Activated CD4-positive, CD25-positive, alpha-beta regulatory T cell (primary cell): ENCODE measurements at places on chromosomes 7 and 10.

GRCh38 chr10:21401196-21401595, 124.3 kb downstream of the SKIDA1 start:
- no peak for DNase-seq

DNA sequence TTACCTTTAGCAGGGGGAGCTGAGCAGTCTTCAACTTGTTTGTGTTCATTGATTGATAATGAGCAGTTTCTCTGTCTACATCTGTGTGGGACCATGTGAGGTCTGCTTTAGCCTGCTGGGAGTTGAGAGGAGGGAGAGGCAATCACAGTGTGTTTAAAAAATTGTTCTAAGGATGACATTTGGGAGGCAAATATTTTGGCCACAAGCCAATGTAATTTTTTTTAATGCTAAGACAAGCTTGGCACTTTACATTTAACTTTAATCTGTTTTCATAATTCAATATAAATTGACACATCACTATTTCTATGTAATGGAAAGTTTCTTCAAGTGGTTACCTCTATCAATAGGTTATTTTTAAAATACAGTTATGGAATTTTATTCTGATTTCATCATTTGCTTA, 55.9 kb upstream of the SEMA3A start:
- DNase-seq = no peak

DNA sequence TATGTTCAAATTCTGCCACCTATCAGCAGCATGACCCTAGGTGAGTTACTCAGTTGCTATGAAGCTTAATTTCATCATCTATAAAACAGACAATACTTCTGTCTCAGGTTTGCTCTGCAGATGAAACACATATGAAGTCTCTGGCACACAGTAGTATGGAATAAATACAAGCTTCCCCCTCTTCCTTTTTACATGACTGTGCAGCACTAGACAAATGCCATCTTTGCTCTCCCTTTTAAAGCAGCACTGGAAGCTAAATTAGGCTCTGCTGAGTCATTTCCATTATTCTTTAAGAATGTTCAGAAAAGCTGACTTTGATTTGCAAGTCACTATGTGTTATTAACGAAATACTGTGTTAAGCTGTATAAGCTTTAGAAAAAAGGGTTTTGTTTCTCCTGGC, 40.7 kb upstream of the ANAPC16 start:
- no peak for DNase-seq

GRCh38 chr7:42024537-42024936, 212.5 kb downstream of the GLI3 start:
- no peak for DNase-seq

GRCh38 chr10:125521721-125522680, 161.0 kb downstream of the TEX36 start:
- DNase-seq = no peak

DNA sequence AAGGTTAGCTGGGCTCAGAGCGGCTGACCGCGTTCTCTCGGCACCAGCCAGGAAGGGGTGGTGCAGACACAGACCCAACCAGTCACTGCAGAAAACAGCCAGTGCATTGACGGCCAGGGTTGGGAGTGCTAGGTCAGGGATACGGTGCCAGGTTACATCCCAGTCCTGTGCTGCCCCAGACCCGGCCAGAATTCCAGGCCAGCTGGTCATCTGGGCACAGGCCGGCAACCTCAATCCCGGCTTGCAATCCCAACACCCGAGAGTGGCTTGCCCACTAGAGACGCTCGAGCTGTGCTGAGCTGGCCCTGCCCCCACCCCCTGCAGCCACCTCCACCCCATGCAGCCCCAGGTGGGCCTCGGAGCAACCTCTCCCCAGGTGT, 3.8 kb downstream of the PRAP1 start:
- no peak for DNase-seq

- no peak for DNase-seq
Measured at GRCh38 chr10:5094265-5095205, at the start of gene AKR1C3. Gene AKR1C3, plus strand, starts transcription at chr10:5094414. Its CDS starts 31 bp downstream, at chr10:5094445.

GRCh38 chr7:100965045-100965722, 4.2 kb upstream of the MUC12 start:
- DNase-seq = no peak

DNA sequence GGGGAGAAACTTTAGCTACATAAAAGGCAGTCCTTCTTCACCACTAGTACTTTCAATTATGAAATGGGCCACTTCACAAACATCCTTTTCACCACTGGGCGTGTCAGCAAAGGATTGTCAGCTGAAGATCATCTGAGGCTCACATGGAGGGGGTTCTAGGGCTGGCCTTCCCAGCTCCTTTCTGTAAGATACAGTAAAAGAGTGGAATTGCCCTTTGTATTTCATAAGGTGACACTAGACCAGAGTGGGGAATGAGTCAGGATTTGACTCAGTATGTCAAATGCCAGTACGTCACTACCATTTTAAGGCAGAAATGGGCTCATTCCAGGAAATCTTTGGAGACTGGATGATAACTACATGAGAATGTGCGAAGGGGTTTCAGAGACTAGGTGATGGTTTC, 21.2 kb upstream of the BLOC1S2 start:
- DNase-seq = no peak

DNA sequence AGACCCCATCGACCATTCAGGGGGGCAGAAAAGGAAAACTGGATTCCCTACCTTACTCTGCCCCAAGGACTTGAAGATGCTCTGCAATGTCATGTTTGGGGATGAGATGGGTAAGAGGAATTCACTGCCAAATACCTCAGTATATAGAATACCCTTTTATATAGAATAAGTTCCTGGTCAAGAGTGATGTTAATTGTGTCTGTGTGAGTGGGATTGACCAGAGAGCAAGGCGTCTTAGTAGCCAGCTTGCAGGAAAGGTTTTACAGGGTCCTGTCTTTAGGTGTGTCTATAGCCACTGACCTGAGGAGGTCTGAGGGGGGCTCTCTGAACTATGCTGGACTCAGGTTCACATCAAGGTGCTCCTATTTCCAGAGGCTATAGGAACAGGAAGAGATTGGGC, 1.4 kb downstream of the IFIT3 start:
- no peak for DNase-seq

DNA sequence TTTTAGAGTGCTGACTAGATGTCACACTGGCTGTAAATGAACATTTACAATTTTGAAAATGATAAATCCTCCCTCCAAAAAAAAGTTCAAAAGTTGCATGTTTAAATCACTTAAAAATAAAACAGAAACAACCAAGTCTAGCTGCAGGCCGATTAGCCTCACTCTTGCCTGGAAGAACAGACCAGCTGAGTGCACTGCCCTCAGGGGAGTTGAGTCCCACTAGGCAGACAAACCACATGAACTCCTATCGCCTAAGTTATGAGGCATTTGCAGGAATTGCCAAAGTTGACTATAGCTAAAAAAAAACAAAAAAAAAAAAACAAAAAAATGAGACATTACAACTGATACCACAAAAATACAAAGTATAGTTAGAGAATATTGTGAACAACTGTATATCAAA, 510.0 kb downstream of the ANKRD7 start:
- DNase-seq = no peak

GRCh38 chr7:112238852-112239610, 32.5 kb downstream of the ZNF277 start:
- DNase-seq = no peak

DNA sequence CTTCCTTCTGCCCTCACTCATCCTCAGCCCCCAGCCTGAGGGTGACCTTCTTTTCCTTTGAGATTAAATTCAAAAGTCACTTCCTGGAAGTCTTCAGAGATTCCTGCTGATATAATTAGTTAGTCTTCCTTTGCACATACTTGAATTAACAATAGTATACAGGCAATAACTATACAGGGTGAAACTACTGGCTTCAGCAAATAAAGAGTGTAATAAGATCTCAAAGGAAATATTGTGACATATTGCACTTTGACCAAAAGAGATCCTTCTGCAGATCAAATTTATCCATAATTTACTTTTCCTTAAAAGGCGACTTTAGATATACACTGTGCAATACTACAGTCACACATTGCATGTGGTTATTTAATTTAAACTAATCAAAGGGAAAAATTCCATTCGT, 123.8 kb downstream of the SEMA3A start:
- DNase-seq = no peak

- DNase-seq = no peak
Measured at GRCh38 chr7:73995821-73996511, 32.0 kb upstream of the ELN start.

- no peak for DNase-seq
Measured at GRCh38 chr7:147984265-147984664, 606.3 kb upstream of the C7orf33 start.

DNA sequence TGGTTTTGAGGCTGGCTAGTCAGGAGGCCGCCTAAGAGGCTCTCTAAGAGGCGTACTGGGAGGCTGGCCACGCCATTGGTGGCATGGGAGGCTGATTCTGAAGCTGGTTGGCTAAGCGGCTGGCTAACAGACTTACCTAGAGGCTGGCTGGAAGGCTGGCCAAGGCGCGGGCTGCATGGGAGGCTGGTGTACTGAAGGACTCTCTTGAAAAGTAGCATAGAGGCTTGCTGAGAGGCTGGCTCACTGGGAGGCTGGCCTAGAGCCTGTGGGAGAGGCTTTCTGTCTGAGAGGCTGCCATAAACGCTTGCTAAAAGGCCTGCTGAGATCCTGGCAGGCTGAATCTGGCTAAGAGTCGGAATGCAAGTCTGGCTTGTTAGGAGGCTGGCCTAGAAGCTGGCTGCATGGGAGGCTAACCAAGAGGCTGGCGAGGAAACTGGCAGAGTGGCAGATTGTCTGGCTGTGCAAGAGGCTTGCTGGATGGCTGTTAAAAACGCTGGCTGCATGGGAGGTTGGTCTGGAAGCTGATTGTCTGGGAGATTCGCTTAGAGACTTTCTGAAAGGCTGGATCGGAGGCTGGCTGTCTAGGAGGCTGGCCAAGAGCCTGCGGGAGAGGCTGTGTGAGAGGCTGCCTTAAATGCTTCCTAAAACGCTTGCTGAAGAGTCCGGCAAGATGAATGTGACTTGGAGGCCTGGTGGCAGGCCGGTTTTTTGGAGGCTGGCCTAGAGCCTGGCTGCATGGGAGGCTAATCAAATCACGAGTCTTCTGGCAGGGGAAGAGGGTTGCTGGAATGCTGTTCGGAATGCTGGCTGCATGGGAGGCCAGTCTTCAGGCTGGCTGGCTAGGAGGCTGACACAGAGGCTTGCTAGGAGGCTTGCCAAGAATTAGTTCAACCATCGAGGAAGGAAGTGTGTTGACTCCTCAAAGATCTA, 134.2 kb downstream of the OR13A1 start:
- no peak for DNase-seq

DNA sequence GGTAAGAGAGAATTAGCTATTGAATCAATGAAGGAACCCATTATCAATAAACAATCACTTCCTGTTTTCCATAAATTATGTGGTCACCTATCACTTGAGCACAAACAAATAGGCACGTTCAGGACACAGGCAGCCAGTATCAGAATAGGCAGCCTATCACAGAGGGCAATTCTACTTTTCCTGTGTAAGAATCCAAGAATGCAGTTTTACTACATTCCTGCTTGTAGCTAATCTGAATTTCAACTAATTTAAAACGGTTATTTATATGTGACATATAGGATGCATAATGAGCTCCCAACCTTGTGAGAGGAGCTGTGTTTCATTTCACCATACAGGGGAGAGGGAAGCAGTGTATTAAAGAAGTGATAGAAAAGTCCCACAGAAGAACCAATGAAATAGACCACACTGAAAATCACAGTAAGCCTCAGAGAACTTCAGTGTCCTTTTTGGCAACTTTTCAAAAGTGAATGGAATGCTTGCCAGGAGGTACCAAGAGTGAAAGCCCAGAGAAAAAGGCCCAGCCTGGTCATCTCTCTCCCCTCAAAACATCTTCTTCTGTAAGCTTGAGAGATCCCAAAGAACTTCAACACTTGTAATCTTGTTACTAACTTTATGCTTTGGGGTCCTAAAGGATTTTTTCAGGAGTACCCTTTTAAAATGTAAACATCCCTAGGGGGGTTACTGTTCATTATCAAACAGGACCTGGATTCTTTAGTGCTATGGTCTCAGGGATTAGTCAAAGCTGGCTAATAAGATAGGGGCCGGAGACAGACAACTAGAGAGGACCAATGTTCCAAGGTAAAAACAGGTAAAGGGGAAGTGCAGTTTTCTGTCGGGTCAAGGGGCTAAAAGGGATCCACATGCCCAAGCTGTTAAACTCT, 1.3 kb downstream of the IMMP2L start:
- no peak for DNase-seq

- no peak for DNase-seq
Measured at GRCh38 chr10:75531571-75532031, 100.2 kb downstream of the LRMDA start.

- DNase-seq = no peak
Measured at GRCh38 chr10:91312382-91312733, 91.9 kb downstream of the PCGF5 start.

GRCh38 chr10:114208351-114208750, 29.2 kb downstream of the TDRD1 start:
- DNase-seq = no peak

DNA sequence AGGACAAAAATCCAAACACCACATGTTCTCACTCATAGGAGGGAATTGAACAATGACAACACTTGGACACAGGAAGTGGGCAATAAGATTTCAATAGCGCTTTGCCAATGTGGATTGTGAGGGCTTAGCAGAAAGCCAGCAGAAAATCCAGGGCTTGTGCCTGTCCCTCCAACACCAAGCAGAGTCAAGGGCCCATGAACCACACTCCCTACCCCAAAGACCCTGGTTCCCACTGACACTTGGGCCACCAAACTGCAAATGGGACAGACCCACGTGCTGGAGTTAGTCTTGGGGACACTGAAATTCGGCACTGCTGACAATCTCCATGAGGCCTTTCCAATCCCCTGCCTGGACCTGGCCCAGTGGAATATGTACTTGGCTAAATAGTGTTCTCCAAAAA, 67.0 kb downstream of the GRID1 start:
- DNase-seq = no peak
